A549 treated with RU486 at 1 μM for 4 hours (cell line): ENCODE measurements at places on chromosomes 4 and X. TPM values are rescaled to one million over a fixed set of nuclear protein-coding genes. Genes with fewer than 3 reads are reported as not detected.

Gene AMOT
- 0.05 TPM in 1 of 5 replicates, not detected in the others for total RNA-seq

Gene USP17L15
- total RNA-seq, result not detected in 5 replicates

Gene OTC
- not detected in 5 replicates for total RNA-seq

Gene TLR8
- total RNA-seq, result not detected in 5 replicates

Gene SLITRK4
- not detected in 5 replicates for total RNA-seq

Gene RPS6KA6
- total RNA-seq, result 3.1 to 6.9 TPM (median 6.1 TPM) in 5 replicates

Gene ITIH6
- total RNA-seq, result not detected in 5 replicates

Gene PCDH11X
- total RNA-seq, result 0.04 TPM in 1 of 5 replicates, not detected in the others

Gene LONRF3
- 3.5 to 4.3 TPM (median 3.9 TPM) in 5 replicates for total RNA-seq

Gene TEX13C
- 0.01 TPM in 1 of 5 replicates, not detected in the others for total RNA-seq

Gene CXCL6
- not detected in 5 replicates for total RNA-seq

Gene UGT2A1
- total RNA-seq, result not detected in 5 replicates

Gene CT47B1
- total RNA-seq, result not detected in 5 replicates

Gene NKX3-2
- total RNA-seq, result 0.09 to 0.19 TPM (median 0.14 TPM) in 5 replicates

Gene DRD5
- total RNA-seq, result not detected in 5 replicates

Gene CT45A2
- not detected in 5 replicates for total RNA-seq

Gene PPID
- 32.4 to 37.6 TPM (median 36.9 TPM) in 5 replicates for total RNA-seq
